Transverse colon (tissue), 4 donors: ENCODE measurements at places on chromosomes 7 and 10.

DNA sequence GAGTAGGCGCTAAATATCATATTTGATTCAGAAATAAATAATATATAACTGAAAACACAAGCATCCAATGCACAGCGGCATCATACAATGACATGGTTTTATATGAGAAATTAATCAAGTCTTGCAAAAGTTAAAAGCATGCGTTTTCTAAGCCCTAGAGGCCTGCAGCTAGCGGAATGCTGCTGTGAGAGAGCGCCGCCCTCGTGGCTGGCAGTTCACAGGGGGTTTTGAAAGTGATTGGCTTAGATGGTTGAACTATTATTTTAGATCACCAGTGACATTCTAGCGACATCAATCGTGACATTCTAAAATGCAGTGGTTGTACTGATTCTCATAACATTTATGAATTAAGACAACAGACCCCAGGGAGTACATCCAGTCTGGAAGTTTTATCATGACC, 235.2 kb upstream of the MGMT start:
- H3K27me3 ChIP-seq: no peaks in the 10 kb centered on the region
- H3K27ac ChIP-seq: no peak overlapping the region
- DNase-seq: no peak
- no peaks in the 10 kb centered on the region for H3K4me1 ChIP-seq
- H3K36me3 ChIP-seq: no peaks in the 10 kb centered on the region

GRCh38 chr10:50653142-50653541, 29.4 kb upstream of the SGMS1 start:
- DNase-seq: no peak
- no peaks in the 10 kb centered on the region for H3K4me1 ChIP-seq
- no peaks in the 10 kb centered on the region for H3K36me3 ChIP-seq
- H3K4me3 ChIP-seq: no peak overlapping the region
- no peaks in the 10 kb centered on the region for H3K27me3 ChIP-seq

- no peak overlapping the region for H3K4me3 ChIP-seq
- H3K27me3 ChIP-seq: no peaks in the 10 kb centered on the region
- no peak for DNase-seq
- H3K4me1 ChIP-seq: peaks cover 14% of the 10 kb centered on the region
- no peak overlapping the region for H3K27ac ChIP-seq
Measured at GRCh38 chr10:122417667-122418066, 36.8 kb upstream of the ARMS2 start.

DNA sequence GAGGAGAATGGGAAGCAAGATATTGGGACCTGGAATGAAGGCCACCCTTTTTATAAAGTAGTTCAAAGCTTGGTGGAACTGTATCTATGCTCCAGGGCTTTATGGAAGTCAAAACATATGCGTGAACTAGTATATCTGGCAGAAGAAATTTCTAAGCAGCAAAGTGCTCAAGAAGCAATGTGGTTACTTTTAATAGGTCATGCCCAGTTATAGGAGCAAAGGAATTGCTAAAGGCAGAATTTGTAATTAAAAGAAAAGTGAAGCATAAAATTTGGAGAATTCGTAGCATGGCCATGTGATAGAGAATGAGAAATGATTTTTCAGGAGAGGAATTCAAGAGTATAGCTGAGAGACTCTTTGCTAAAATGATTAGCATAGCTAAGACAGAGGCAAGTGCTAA, 1110.4 kb downstream of the XPNPEP1 start:
- H3K36me3 ChIP-seq: no peaks in the 10 kb centered on the region
- no peak for DNase-seq
- no peak overlapping the region for H3K4me3 ChIP-seq
- H3K27me3 ChIP-seq: no peaks in the 10 kb centered on the region
- H3K27ac ChIP-seq: no peak overlapping the region

DNA sequence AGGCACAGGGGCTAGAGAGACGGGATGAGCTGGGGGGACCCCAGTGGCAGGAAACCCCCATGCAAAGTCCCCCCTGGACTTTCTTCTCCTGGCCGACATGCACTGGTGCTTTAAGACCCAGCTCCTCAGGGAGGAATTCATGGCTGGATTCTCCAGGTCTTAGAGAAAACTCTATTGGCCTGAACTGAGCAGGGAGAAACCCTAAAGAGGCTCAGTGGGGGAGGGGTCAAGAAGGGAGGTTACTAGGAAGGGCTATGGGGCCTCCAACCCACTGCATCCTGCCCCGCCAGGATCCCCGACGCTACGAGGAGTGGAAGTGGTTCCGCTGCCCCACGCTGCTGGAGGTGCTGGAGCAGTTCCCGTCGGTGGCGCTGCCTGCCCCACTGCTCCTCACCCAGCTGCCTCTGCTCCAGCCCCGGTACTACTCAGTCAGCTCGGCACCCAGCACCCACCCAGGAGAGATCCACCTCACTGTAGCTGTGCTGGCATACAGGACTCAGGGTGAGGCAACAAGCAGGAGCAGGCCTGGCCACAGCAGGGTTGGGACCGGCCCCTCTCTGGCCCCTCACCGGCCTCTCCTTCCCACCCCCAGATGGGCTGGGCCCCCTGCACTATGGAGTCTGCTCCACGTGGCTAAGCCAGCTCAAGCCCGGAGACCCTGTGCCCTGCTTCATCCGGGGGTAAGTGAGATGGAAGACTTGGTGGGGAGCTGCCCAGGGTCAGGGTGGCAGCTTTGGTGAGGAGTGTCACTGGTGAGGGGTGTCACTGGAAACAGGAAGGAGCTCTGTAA, 13.8 kb downstream of the ATG9B start:
- no peak overlapping the region for H3K27ac ChIP-seq
- DNase-seq: no peak
- peaks cover 37% of the 10 kb centered on the region for H3K4me1 ChIP-seq
- H3K27me3 ChIP-seq: no peaks in the 10 kb centered on the region
- H3K36me3 ChIP-seq: no peaks in the 10 kb centered on the region
- no peak overlapping the region for H3K4me3 ChIP-seq

GRCh38 chr7:57343901-57344622, 105.9 kb upstream of the ZNF716 start:
- H3K4me1 ChIP-seq: no peaks in the 10 kb centered on the region
- no peak overlapping the region for H3K27ac ChIP-seq
- H3K36me3 ChIP-seq: no peaks in the 10 kb centered on the region
- no peak overlapping the region for H3K4me3 ChIP-seq

GRCh38 chr7:31890198-31890597, 180.0 kb downstream of the PDE1C start:
- H3K27me3 ChIP-seq: no peaks in the 10 kb centered on the region
- peak; percentile 12 for DNase-seq
- H3K36me3 ChIP-seq: no peaks in the 10 kb centered on the region
- no peaks in the 10 kb centered on the region for H3K4me1 ChIP-seq
- H3K27ac ChIP-seq: no peak overlapping the region

DNA sequence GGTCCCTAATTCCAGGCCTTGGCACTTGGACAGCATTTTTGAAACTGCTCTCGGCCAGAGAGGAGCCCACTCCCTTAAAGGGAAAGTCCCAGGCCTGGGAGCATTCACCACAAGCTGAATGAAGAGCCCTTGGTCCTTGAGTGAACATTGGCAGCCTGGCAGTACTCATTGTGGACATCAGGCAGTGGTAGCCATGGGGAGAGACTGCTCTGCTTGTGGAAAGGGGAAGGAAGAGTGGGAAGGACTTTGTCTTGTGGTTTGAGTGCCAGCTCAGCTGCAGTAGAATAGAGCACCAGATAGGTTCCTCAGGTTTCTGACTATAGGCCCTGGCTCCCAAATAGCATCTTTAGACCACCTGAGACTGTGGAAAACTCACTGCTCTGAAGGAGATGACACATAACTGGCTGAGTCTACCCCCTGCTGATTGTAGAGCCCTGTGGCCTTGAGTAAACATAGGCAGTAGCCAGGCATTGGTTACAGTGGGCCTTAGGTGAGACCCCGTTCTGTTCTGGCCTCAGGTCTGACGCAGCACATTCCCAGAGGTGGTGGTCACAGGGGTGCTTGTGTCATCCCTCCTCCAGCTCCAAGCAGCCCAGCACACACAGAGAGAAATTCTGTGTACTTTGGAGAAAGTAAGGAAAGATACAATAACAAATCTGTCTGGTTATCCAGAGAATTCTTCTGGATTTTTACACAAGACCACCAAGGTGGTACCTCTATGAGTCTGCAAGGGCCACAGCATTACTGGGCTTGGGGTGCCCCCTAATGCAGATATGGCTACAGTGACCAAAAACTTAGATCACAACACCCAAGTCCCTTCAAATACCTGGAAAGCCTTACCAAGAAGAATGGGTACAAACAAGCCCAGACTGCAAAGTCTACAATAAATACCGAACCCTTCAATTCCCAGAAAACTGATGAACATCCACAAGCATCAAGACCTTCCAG, 153.8 kb downstream of the GNAI1 start:
- H3K27me3 ChIP-seq: no peaks in the 10 kb centered on the region
- H3K4me1 ChIP-seq: no peaks in the 10 kb centered on the region
- no peaks in the 10 kb centered on the region for H3K36me3 ChIP-seq

GRCh38 chr10:26800468-26800867, 60.3 kb downstream of the ABI1 start:
- H3K27ac ChIP-seq: no peak overlapping the region
- H3K4me3 ChIP-seq: no peak overlapping the region
- peaks cover 51% of the 10 kb centered on the region for H3K4me1 ChIP-seq
- H3K36me3 ChIP-seq: no peaks in the 10 kb centered on the region

DNA sequence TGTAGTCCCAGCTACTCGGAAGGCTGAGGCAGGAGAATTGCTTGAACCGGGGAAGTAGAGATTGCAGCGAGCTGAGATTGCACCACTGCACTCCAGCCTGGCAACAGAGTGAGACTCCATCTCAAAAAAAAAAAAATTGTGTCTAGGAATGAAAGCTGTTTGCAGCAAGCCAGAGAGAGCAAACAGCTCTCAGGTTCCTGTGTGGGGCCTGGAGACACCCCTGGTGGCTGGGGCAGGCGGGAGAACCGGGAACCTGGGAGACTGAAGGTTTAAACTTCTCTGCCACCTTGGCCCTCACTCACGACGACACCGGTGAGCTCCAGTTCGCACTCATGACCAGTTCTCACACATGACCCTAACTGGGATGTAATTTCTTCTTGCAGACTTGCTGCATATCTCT, 13.2 kb upstream of the UNCX start:
- peaks cover 89% of the 10 kb centered on the region for H3K27me3 ChIP-seq
- H3K4me3 ChIP-seq: no peak overlapping the region
- DNase-seq: no peak
- no peaks in the 10 kb centered on the region for H3K36me3 ChIP-seq

DNA sequence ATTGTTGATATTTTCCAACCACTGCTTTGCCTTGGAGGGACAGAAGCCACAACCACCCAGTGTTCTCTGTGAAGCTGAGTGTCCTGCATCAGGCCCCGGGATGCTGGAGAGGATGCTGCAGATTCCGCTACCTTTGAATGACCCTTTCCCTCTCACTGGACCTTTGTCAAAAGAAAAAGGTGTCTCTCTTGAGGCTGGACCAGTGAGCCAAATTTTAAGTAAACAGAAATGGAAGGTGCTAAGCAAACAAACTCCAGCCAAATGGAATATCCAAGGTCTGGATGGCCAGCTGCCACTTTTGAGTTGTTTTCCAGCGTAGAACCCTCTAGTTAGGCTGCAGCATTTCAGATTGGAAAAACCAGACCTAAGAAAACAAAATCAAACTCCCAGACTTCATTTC, 145.5 kb downstream of the TRIL start:
- H3K4me3 ChIP-seq: no peak overlapping the region
- H3K4me1 ChIP-seq: peaks cover 6% of the 10 kb centered on the region
- no peak overlapping the region for H3K27ac ChIP-seq

DNA sequence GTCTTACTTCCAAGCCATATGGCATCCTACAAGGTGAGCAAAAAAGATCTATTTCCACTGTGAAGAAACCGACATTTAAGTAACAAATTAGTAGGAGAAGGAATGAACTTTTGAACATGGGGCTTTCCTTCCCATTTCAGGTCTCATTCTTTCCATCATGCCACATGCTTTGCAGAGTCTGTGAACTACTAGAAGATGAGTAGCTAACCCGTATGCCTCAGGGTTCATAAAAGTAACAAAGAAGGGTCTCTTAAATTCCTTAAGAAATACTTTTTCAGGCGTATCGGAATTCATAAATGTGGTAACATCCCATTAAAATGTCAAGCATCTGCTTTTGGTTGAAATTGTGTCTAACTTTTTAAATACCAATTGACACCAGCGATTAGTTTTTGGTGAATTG, 81.3 kb upstream of the TNS3 start:
- no peaks in the 10 kb centered on the region for H3K4me1 ChIP-seq
- H3K4me3 ChIP-seq: no peak overlapping the region
- no peak overlapping the region for H3K27ac ChIP-seq
- H3K36me3 ChIP-seq: no peaks in the 10 kb centered on the region

- H3K4me1 ChIP-seq: no peaks in the 10 kb centered on the region
- DNase-seq: peak; percentile 41
- H3K36me3 ChIP-seq: no peaks in the 10 kb centered on the region
- no peak overlapping the region for H3K4me3 ChIP-seq
- H3K27ac ChIP-seq: no peak overlapping the region
Measured at GRCh38 chr7:98240961-98241673, 10.9 kb downstream of the TECPR1 start.

- peak overlapping the region; percentile 72 for H3K27ac ChIP-seq
- peak overlapping the region; percentile 74 for H3K4me3 ChIP-seq
- peak; percentile 12 for DNase-seq
- peaks cover 36% of the 10 kb centered on the region for H3K27me3 ChIP-seq
- H3K36me3 ChIP-seq: no peaks in the 10 kb centered on the region
- no peaks in the 10 kb centered on the region for H3K4me1 ChIP-seq
Measured at GRCh38 chr7:18086165-18087025, 58.7 kb upstream of the PRPS1L1 start.

- H3K36me3 ChIP-seq: no peaks in the 10 kb centered on the region
- DNase-seq: no peak
- H3K27me3 ChIP-seq: no peaks in the 10 kb centered on the region
- no peak overlapping the region for H3K4me3 ChIP-seq
- no peak overlapping the region for H3K27ac ChIP-seq
Measured at GRCh38 chr10:3407208-3407607, 234.6 kb upstream of the PITRM1 start.
